IMR-90 (cell line): ENCODE measurements at places on chromosomes 5 and 9. TPM values are rescaled to one million over a fixed set of nuclear protein-coding genes. Genes with fewer than 3 reads are reported as not detected.
A peak's percentile ranks its signal among the peaks of the same experiment; 100 is the strongest.

GRCh38 chr5:6812800-6813731 lies 99.8 kb downstream of the TENT4A start:
- DNase-seq: peak; percentile 16

DNA sequence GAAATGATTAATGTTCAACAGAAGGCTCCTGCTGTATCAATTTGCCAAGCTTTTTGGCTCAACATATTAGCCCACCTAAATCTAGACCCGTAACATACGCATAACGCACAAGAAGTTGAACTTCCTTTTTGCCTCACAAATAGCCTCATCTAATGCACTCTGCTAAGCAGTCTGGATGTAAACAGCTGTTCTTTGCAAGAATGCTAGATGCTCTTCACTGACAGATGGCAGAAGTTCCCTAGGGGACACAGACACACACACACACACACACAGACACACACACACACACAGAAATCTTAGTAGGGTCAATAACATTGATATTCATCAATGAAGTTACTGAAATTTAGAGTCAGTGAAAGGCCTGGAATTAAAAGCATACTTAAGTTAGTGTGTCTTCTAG lies 13.2 kb upstream of the PCA3 start:
- no peak for DNase-seq

DNA sequence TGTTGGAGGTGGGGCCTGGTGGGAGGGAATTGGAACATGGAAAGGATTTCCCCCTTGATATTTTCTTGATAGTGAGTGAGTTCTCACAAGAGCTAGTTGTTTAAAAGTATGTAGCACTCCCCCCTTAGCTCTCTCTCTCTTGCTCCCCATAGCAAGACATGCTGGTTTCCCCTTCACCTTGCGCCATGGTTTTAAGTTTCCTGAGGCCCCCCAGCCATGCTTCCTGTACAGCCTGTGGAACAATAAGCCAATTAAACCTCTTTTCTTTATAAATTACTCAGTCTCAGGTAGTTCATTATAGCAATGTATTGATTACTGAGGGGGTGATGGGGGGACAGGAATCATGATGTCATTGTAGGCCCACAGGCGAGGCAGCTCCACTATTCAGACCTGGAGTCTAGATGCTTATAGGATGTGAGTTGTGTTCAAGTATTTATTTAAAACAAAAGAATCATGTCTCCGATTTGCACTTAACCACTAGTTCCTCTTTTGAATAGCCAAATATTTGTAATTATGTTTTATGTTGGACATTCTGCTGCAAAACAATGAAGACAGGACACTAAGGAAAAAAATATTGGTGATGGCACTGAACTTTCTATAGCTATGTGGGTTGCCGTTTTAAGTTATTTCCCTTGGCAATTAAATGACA lies 156.6 kb downstream of the TMEM38B start:
- DNase-seq: no peak

GRCh38 chr9:84442712-84443111 lies 102.2 kb upstream of the SLC28A3 start:
- no peak for DNase-seq

- DNase-seq: no peak
Measured at GRCh38 chr9:69861011-69861410, 40.4 kb downstream of the CFAP95 start.

DNA sequence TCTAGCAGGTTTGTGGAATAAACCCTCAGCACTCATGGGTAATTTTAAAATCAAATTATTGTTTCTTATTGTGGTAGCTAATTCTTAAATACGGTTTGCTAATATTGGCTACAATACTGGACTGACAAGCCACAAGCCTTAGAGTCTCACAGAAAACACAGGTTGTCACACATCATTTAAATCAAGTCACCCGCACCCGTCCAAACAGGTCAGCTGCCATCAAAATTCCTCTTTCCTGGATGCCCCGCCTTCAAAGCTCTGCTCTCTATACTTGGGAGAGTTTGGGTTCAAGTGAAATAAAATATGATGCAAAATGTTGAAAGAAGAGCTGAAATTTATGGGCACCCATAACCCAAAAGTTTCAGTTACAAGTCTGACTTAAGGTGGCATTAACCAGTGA lies 12.3 kb upstream of the SUSD1 start:
- DNase-seq: no peak

- peak; percentile 83 for DNase-seq
Measured at GRCh38 chr5:177545487-177546257, 8.7 kb downstream of the FAM193B start.

GLRA1 gene
- not detected in 2 replicates for polyA plus RNA-seq

MED27 gene
- polyA plus RNA-seq: 50.2 and 51.6 TPM in 2 replicates

CORO2A gene
- polyA plus RNA-seq: 1.9 and 2.2 TPM in 2 replicates

BDP1 gene
- 4.5 and 5.8 TPM in 2 replicates for polyA plus RNA-seq

TGFBI gene
- 1,362 and 1,551 TPM in 2 replicates for polyA plus RNA-seq

ESM1 gene
- 5.6 and 7.1 TPM in 2 replicates for polyA plus RNA-seq
